ENCODE measurements at places on chromosomes 12 and 14. TPM values are rescaled to one million over a fixed set of nuclear protein-coding genes. Genes with fewer than 3 reads are reported as not detected.

The RPL10L gene
- total RNA-seq, result not detected

The GLI1 gene
- total RNA-seq, result 0.13 TPM

The SMOC1 gene
- 0.93 TPM for total RNA-seq

GRCh38 chr14:99556134-99556791 lies 47.7 kb downstream of the CCDC85C start:
- DNase-seq, result no peak

DNA sequence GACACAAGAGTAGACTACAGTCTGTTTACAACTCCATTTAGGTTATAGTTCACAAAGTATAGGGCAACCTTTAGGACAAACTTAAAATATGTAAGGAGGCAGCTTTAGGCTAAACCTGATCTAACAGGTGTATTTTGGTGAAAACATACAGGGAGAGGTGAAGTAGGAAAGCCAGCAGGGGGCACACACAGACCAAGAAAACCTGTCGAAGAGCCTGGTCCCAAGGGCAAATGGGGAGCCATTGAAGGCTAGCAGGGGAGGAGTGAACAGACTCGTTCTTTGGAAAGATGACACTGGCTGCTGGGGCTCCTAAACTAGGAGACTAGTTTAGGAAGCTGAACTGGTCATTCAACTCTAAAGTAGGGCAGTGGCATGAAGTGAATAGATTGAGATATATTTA lies 138.8 kb upstream of the WSCD2 start:
- no peak for DNase-seq

DNA sequence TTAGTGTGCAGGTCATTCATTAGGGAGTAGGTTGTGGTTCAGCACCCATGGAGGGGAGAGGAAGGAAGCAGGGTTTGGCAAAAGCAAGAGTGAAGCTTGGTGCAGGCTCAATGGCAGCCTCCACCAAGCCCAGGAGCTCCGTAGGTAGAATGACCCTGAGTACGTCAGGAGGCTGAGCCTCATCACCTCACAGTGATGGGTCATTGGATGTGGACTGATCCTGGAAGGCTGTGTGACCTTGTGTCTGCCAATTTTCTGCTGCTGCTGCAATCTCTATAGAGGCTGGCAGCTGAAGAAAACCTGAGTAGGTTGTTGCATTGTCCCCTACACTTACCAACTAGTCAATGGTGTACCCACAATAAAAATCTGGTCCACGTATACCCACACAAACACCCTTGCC lies 173.1 kb downstream of the ASCL1 start:
- DNase-seq, result no peak

DNA sequence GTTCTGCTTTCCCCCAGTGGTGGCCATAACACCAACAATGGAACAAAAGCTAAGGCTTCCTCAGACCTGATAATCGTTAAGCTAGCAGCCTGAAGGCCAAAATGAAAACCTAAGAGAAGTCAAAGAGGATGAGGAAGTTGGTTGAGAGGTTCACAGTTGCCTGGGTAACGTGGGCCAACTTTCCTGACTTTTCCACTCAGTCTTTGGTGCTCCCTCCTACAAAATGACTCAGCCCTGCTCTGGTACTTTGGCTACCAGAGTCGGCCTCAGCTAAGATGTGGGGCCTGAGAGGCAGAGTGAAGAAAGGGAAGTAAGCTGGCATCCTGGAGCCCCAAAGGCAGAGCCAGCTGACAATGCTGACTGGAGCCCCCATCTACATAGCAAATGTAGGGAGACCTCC lies 14.9 kb upstream of the FKBP11 start:
- no peak for DNase-seq

GRCh38 chr12:87848248-87848868 lies 180.8 kb downstream of the C12orf50 start:
- no peak for DNase-seq

DNA sequence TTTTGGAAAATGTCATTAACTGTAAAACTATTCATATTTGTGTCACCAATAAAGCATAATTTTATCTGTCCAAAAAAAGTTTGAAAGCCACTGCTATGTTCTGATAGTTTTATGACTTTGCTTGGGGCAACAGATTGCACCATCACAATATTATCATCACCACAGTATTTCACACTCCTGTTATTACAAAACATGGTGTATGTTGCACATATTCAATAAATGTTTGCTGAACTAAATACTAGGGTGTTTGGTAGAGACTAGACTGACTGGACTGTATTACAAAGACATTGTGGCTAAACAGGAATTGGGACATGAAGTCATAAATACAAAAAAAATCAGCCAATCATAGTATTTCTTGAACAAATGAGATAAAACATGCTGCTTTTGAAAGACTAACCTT lies 55.1 kb downstream of the PAWR start:
- no peak for DNase-seq

All from mesenteric fat pad (tissue), 1 donor.